A375 (cell line): ENCODE measurements at places on chromosomes 16 and 17. TPM values are rescaled to one million over a fixed set of nuclear protein-coding genes. Genes with fewer than 3 reads are reported as not detected.

Gene UBE2O
- total RNA-seq: 26.1 TPM in 2 replicates

Gene SKAP1
- total RNA-seq: 1.1 TPM in 1 of 2 replicates, not detected in the other

Gene C17orf107
- total RNA-seq: 0.45 and 0.53 TPM in 2 replicates

Gene BIRC5
- total RNA-seq: 74.2 and 78.6 TPM in 2 replicates

Gene SMIM22
- not detected in 2 replicates for total RNA-seq

Gene EME1
- 27.2 and 31.6 TPM in 2 replicates for total RNA-seq
